NCI-H526 treated with DMSO at 0.1 percent for 48 hours (cell line): ENCODE measurements at places on chromosomes 16 and 17.
A peak's percentile ranks its signal among the peaks of the same experiment; 100 is the strongest.

GRCh38 chr17:55152236-55152635 lies 112.5 kb upstream of the HLF start:
- no peak for DNase-seq

GRCh38 chr16:60763869-60764268 lies 1272.4 kb downstream of the CDH8 start:
- no peak for DNase-seq

- DNase-seq: no peak
Observed at GRCh38 chr17:74916136-74916850, 6.8 kb downstream of the USH1G start.

- no peak for DNase-seq
Observed at GRCh38 chr17:70098030-70098429, 23.0 kb downstream of the KCNJ16 start.

DNA sequence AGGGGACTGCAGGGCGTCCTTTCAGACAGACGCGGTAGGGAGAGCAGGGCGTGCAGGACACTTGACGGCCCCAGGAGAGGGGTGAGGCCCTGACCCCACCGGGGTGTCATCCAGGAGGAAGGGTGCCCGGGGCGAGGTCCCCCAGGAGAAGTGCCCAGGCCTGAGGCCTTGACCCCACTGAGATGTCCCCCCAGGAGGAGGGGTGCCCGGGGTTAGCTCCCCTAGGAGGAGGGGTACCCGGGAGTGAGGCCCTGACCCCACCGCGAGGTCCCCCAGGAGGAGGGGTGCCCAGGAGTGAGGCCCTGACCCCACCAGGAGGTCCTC lies 27.2 kb upstream of the METRNL start:
- DNase-seq: no peak

DNA sequence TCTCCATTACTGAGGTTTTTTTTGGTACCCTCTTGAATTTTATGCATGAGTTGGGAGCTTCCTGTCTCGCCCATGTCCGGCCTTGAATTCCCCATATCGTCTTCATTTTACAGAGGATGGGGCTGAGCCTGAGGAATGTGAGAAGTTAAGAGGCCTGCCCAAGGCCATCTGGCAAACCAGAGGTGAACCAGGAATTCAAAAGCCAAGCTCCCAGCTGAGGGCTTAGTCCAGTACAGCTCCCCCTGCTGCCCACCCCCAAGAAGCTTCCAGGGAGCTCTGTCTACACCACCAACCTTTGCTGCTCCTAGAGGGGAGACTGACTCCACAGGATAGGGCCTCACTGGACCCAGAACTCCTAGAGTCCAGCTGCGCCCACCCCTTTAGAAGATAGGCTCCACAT lies 20.7 kb upstream of the C16orf78 start:
- DNase-seq: no peak

DNA sequence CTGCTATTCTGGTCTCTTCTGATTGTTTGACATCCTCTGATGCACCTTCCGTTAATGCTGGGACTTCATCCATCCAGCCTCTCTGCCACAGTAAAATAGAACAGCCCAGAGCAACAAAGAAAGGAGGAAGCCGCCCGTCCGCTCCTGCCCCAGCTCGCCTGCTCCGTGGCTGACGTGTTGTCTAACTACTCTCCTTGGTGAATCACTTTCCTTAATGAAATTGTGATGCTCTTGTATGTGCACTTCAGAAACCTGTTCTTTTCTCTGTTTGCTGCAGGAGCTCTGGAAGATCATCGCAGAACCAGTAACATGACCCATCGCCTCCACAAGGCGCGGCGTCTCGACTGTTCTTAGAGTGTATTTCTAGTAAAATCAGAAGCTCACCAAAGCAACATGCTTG lies 24.3 kb downstream of the METTL22 start:
- DNase-seq: no peak

DNA sequence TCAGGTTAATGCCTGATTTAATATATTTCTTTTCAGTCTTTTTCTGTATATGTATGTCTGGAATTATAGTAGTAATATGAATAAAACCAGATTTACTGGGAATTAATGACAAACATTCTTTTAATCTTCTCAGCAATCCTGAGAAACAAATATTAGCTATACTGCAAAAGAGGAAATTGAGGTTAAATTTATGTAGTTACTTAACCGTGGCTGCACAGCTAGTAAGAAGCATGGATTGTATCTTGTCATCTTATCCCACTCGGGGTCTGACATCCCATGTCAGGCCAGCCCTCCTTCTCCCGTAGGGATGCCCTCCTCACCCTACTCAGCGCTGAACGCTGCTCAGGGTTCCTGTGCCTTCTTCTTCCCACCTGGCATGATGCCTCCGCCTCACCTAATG lies 143.0 kb downstream of the FTO start:
- DNase-seq: no peak

DNA sequence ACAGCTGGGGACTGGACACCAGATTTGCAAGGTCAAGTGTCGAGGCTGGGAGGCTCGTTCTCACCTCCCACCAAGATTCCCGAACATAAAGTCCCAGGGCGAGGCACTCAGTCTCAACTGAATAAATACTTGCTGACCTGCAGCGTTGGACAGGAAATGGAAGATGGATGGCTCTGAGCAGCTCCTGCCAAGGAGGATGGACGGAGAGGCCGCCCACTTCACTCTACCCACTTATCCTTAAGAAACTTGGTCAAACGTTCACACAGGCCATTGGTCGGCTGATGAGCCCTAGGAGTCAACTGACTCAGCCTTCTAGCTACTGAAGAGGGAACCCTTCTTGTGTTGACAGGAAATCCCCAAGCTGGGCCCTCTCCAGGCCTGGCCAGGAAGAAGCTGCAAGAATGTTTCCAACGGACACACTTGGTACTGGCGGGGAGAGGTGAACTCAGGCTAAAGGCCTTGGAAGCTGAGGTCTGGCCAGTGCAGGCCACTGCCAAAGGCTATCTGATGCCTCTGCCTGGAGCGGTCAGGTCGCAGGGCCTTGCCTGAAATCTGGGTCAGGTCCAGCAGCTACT lies 50.0 kb downstream of the VAC14 start:
- DNase-seq: no peak

GRCh38 chr17:17043461-17044271 lies 1.4 kb downstream of the MPRIP start:
- DNase-seq: no peak

DNA sequence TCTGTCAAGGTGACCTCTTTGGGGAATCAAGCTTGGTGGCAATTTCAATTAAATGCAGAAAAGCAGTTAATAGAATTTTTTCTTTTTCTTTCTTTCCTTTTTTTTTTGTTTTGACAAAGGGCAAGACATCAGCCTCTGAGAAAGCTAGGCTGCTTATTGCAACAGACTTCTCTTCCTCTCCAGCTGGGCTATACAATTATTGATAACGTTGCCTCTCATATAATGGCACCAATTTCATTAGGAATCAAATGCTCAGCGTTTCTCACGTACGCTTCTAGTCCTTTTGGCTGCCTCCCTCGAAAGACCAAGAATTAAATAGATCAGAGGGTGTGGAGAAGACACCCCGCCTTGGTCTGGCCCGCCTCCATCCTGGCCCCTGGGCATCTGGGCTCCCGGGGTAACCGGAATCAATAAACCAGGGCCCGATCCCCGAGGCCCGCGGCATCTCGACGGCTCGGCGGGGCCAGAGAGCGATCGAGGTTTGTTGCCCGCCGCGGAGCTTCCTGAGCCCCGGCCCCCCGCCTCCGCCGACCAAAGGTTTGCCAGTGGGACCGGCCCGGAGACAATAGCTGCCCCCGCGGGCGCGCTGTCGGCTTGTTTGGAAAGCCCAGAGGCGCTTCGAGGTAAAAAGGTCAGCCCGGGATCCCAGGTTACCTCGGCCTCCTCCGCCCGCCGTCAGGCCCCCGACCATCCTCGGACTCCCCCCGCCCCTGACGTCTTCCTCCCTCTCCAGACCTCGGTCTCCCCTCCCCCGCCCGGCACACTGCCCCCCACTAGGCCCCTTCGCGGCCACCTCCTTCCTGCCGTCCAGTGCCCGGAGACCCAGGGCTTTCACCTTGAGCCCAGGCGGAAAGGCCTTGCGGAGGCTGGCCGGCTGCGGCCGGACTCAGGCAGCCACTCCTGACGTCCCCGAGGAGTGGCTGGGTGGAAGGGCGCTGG lies 3.9 kb downstream of the HOXB1 start:
- no peak for DNase-seq

- no peak for DNase-seq
Observed at GRCh38 chr17:73535746-73536145, 108.5 kb downstream of the SDK2 start.

DNA sequence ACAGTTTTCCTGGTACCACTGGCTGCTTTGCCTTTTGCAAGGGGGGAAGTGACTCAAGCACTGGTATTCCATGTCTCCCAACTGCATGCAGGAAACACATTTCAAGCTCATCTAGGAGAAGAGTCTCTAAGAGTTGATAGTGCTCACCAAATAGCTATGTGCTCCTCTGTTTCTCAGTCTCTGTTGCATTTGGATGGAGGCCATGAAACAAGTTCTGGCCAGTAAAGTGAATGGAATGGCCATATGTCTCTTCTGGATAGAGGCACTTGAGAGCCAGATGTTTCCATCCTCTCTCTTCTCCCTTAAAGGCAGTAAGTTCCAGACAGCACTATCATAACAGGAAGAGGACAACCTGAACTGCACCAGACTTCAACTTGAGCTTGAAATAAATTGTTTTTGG lies 60.6 kb downstream of the C16orf82 start:
- DNase-seq: no peak

- no peak for DNase-seq
Observed at GRCh38 chr16:86389566-86390328, 120.6 kb upstream of the FOXF1 start.

- no peak for DNase-seq
Observed at GRCh38 chr17:42424991-42425610, 2.0 kb upstream of the CAVIN1 start.

DNA sequence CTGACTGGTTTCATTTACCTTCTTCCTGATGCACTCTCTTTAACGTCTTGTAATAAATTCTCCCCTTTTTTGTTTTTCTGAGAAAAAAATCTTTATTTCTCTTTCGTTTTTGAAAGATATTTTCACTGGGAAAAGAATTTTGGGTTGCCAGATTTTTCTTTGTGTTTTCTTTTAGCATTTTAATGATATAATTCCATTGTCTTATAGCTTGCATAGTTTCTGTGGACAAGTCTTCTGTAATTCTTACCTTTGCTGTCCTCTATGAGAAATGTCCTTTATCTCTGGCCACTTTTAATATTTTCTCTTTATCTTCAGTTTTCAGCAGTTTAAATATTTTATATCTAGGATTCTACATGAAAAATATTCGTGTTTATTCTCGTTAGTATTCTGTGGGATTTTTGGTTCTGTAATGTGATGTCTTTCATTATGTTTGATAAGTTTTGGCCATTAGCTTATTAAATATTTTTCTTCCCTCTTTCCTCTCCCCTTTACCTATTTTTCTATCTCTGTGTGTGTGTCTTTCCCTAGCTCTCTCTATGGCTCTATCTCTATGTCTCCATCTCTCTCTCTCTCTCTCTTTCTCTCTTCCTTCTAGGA lies 236.5 kb downstream of the C16orf95 start:
- DNase-seq: no peak

DNA sequence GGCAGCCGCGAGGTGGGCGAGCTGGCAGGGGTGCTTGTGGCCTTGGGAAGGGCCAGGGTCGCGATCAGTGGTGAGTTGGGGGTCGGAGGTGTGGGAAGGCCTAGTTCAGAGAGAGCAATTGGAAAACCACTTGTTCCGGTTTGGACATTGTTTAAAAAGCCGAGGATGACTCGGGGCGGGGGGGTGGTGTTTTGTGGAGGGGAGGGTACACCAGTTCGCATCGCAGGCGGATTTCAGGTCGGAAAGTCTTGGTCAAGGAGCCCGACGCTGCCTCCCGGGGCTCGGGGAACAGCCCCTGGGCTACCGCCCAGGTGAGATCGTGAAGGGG lies 66.4 kb downstream of the KPNA2 start:
- DNase-seq: no peak

DNA sequence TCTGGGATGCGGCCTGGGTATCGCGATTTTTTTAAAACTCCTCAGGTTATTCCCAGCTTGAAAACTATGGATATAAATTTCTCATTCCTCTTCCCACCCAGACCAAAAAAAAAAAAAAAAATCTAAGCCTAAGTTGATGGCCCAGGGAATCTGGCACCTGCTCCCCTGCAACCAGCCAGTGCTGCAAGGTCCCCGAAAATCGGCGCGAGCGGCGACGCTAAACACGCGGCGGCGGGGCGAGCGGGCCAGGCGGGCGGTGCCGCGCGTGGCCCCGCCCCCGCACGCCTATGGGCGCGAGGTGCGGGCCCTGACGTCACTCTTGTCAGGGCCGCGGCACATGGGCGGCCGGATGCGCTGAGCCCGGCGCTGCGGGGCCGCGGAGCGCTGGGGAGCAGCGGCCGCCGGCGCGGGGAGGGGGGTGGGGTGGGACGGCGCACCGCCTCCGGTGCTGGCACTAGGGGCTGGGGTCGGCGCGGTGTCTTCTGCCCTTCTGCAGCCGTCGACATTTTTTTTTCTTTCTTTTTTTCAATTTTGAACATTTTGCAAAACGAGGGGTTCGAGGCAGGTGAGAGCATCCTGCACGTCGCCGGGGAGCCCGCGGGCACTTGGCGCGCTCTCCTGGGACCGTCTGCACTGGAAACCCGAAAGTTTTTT lies at the start of gene HLF:
Gene HLF, plus strand, starts transcription at position 316 of the 654 bp plus-strand sequence. CDS start 525 bp downstream, outside the sequence.
- peak; percentile 62 for DNase-seq

- DNase-seq: peak; percentile 80
Observed at GRCh38 chr17:41665566-41666236, 23.0 kb upstream of the EIF1 start.

DNA sequence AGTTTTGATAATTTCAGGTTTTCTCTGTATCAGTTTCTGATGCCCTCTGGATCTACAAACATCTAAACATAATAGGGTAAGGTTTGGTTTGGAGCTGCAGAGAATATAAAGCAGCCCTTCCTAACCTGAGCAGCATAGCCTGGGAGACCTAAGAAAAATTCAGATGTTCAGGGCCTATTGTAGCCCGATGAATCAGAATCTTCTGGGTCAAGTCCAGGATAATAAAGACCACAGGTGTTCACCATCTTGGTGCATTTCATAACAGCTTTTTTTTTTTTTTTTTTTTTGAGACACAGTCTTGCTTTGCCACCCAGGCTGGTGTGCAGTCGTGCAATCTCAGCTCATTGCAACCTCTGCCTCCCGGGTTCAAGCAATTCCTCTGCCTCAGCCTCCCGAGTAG lies 19.7 kb upstream of the ARHGAP17 start:
- DNase-seq: no peak

- no peak for DNase-seq
Observed at GRCh38 chr17:54085934-54086333, 263.2 kb downstream of the KIF2B start.

DNA sequence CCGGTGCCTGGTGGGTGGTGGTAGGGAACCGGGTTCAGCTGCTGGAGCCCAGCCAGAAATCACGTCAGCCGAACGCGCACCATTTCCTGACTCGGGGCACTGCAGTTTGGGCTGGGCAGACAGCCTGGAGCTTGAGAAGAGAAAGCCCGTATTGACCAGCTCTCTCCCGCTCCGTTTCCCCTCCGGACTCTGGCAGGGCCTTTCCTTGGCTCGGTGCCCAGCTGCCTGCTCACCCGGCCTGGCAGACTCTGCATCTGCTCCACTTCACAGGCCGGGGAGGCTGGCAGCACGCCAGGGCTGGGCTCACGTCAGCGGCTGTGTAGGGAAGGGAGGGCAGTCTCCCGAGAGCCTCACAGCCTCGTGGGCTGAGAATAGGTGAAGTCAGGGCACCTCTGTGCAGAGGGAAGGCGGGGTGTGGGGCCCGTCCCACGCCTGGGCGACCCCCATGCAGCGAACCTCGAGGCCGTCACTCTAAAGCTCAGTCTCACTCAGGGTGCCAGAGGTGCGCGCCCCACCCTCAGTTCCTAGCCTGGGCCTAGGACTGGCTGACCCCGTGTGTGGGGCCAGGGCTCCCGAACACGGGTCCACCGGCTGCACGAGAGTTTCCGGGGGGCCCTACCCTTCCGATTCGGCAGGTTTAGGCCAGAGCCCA lies 59.1 kb downstream of the OR1D5 start:
- DNase-seq: peak; percentile 46

GRCh38 chr17:20092973-20093626 lies 83.9 kb downstream of the SPECC1 start:
- peak; percentile 7 for DNase-seq
